ENCODE measurements at places on chromosomes 4 and X.

- DNase-seq, result no peak
Observed at GRCh38 chrX:1591863-1592469, 562 bp downstream of the AKAP17A start.

DNA sequence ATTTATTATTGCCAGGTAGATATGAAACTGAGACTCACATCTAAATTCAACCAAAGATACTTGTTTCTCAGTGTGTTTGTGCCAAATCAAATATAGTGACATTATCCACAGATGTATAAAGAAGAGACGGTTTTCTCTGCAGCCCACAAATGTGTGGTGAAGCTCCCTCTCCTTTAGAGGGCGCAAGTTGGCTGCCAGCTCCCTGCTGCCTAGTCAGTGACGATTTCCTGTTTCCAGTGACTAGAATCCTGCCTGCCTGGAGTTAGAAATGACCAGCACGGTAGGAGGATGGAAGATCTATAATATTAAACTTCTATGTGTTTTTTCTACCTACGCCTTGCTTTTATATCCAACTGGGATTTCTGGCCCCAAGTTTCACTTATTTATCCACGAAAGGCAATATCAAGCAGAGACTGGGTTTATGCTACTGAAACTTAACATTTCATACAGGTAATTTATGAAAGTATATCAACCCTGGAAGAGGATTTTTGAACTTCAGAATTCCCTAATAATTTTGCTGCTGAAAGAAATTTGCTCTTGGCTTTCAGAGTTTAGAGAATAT lies 1793.7 kb upstream of the TENM3 start:
- DNase-seq, result no peak

DNA sequence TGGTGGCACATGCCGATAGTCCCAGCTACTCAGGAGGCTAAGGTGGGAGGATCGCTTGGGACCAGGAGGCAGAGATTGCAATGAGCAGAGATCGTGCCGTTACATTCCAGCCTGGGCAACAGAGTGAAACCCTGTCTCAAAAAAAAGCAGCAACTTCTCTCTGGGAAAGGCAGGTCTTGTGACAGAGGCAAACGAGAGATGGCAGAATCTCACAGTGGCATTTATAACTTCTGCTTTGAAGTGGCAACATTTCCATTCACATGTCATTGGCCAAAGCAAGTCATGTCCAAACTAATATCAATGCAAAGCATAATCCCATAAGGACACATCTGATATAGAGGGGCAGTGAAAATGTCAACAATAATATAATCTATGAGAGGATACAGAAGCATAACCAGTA lies 79.8 kb downstream of the PPEF2 start:
- no peak for DNase-seq

DNA sequence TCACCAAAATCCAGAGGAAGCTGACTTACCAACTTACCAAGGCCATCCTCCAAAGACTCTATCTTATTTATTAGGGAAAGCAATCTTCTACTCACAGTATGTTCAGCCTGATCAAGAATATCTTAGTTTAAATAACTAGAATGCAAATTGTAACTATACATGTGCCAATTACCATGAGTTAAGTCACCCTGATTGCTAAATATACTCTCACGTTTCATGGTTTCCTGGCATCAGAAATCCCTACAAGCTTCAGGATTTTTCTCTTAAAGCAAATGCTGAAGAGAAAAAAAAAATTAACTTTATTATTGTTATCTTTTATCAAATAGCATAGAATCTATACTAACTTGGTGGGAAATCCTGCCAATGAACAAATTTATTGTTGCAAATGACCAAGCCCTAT lies 63.0 kb upstream of the MXD4 start:
- no peak for DNase-seq

- no peak for DNase-seq
Observed at GRCh38 chrX:40552768-40553167, 28.0 kb upstream of the ATP6AP2 start.

DNA sequence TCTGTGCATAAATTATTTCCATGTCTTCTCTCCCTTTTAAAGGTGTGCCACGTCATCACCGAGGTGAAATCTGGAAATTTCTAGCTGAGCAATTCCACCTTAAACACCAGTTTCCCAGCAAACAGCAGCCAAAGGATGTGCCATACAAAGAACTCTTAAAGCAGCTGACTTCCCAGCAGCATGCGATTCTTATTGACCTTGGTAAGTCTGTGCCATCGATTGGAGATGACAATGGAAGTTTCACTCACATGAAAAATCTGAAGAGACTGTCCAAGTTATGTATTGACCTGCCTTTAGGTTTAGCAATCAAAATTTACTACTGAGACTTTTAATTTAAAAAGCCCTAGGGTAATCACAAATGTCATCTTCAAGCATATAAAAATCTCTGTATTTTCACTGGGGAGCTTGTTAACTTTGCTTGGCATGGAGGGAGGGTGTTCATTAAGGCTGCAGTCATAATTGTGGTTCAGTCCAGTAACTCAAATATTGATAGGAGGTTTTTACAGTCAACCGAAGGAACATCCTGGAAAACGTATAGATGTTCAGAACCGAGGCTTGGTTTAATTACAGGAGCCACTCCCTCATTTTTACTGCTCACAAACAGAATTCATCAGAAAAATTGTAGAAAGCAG lies 142.9 kb downstream of the PTTG2 start:
- no peak for DNase-seq

- DNase-seq, result no peak
Observed at GRCh38 chr4:121777625-121778024, 12.7 kb upstream of the SMIM43 start.

DNA sequence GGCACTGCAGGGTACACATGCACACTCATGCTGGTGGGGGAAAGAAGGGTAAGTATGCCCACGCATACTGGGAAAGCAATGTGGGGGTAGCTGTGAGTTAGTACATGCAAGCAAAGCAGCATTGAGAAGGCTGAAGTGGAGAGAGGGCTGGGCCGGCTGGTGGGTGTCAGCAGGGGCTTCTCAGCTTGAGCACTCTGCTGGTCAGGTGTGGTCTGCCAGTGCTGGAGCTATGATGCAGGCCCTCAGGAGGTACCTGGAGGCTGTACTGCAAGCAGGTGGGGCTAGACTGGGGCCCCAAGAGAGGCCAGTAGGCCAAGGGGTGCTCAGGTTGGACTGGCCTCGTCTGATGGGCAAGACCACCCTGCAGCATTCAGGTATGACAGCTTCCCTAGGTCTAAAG lies 61.9 kb upstream of the SERPINA7 start:
- no peak for DNase-seq

Data from left lung (tissue), 14 donors.